ENCODE measurements at places on chromosomes 4 and X.

- DNase-seq: no peak
Measured at GRCh38 chrX:122464341-122464740, 719.7 kb upstream of the GRIA3 start.

DNA sequence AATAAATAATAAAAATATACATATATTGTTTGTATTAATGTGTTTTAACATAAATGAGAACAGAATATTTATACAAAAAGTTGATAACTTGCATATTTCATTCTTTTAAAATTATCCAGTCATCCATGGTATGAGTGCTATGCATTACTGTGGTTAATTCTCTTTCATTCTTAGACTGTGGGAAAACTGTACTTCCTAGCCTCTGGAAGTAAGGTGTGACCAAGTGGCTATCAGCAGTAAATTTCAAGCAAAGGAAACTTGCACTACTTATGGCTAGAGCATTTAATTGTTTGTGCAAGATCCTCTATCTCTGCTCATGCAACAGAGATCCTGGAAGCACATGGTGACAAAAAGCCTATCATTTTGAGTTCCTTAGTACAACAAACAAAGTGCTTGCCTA is 1054.5 kb upstream of the PABPC4L start:
- DNase-seq: no peak

- DNase-seq: no peak
Measured at GRCh38 chrX:2965965-2966364, 36.8 kb upstream of the ARSD start.

GRCh38 chrX:69231903-69232302 is 66.7 kb upstream of the PJA1 start:
- DNase-seq: no peak

- no peak for DNase-seq
Measured at GRCh38 chr4:83855044-83855443, 319.1 kb downstream of the GPAT3 start.

- no peak for DNase-seq
Measured at GRCh38 chrX:2691543-2692220, 587 bp downstream of the CD99 start.

DNA sequence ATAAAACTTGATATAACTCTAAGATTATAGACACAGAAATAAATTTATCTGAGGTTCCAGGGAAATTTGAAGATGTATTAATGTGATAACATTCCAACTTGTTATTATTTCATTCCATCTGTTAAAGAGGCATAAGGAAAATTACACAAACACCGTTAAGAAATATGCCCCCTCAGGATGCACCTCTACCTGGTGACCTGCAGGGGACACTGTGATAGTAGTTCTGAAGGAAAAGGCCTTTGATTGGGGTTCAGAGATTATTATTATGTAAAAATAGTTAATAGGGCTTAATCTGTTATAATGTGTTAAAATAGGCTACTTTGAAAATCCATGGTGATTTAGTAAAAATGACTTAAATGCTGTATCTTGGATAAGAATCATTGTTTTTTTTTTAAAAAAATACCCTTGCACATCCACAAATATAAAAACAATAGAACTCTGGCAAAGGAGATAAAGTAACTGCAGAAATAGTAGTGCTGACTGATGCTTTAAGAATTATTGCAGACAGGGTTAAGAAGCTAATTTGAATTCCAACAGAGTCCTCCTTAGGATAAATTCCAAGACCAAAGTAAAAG is 6.1 kb upstream of the ABRAXAS1 start:
- no peak for DNase-seq

- DNase-seq: no peak
Measured at GRCh38 chr4:58849026-58849425, 1738.8 kb upstream of the IGFBP7 start.

- no peak for DNase-seq
Measured at GRCh38 chr4:126604268-126604867, 1028.4 kb upstream of the INTU start.

DNA sequence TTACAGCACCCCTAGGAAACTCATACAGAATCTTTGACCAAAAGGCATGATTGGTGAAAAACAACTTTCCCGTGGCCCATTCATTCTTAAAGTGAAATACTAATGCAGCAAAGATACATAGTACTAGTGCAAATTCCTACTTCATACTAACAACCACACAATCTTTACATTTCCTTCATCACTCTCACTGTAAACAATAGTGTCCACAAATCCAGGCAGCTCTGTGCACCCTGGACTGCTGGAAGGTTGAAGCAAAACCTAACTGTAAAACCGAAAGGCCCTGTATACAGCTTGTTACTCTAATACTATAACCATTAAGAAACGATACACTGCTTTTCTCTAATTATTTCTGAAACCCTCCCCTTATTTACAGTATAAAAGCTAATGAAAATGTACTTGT is 82.6 kb downstream of the SH3RF1 start:
- DNase-seq: no peak

GRCh38 chr4:40570348-40571077 is 59.2 kb downstream of the RBM47 start:
- no peak for DNase-seq

DNA sequence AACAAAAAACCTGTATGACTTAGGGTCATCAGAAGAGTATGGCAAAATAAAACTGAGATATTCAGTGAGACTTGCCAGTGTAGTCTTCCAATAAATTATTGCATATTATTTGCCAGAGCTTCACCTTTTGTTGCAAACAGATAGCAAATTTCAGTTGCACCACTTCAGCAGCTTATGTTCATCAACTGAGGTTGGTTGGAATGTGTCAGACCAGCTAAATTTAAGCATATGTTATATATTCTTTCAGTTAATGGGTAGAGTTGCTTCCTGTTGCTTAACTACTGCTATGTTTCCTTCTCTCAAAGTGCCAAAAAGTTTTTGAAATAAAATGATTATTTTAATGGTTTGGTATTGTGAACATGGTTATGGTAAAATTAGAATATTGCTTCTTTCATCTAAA is 61.5 kb downstream of the GALNT7 start:
- no peak for DNase-seq

- DNase-seq: no peak
Measured at GRCh38 chrX:72539822-72540221, 32.8 kb downstream of the HDAC8 start.

GRCh38 chrX:133749370-133749769 is 236.0 kb downstream of the GPC3 start:
- no peak for DNase-seq

- DNase-seq: no peak
Measured at GRCh38 chrX:84189125-84189524, 1.1 kb upstream of the RPS6KA6 start.

- DNase-seq: no peak
Measured at GRCh38 chr4:166637816-166638215, 596.5 kb downstream of the SPOCK3 start.

- no peak for DNase-seq
Measured at GRCh38 chr4:145130130-145130529, 32.0 kb downstream of the ABCE1 start.

DNA sequence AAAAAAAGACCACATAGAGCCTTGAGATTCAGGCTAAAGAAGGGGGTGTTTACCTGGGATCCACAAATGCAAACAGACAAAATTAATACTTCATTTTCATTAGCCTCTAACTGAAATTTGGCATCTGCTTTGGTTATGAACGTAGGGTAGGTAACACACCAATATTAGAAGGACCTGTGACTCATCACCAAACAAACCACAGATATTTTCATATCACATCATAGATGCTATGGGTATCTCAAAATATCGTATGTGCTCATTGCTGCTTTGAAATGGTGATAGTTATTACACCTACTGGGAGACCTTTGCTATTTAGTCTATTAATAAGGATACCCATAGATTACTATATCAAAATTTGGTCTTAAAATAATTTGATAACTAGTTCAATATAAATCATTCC is 180.6 kb upstream of the MAP3K15 start:
- DNase-seq: no peak

DNA sequence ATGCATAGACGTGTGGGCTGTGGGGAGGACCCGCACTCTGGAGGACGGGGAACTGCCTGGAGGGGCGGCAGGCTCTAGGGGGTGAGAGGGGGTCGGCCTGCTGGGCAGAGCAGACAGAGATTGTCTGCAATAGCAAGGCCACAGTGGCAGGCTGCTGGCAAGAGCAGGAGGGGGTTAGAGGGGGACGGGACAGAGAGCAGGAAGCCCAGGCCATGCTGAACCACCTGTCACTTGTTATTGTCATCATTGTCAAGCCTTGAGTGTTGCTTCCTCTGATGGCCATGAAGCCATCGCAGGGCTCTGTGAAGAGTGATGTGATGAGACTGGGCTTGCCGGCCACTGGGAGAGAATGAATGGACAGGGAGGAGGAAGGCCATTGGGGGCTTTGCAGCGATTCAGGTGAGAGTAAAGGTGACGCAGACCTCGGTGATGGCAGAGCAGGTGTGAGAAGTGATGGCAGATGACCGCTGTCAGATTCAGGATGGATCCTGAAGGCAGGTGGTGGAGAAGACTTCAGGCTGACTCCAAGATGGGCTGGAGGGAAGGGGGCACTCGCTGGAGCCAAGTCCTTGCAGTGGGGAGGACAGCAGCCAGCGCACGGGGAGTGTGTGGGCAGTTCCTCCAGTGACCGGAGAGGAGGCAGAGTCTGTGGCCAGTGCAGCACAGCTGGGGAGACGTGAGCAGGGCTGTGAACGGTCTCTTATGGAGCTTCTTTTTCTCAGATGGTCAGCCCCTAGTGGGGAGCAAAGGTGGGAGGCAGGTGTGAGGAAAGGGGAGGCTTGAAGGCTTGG is 43.6 kb downstream of the HTT-AS start:
- DNase-seq: no peak

GRCh38 chr4:74112399-74113105 is 13.6 kb upstream of the CXCL2 start:
- DNase-seq: no peak

- DNase-seq: no peak
Measured at GRCh38 chr4:38868059-38868960, 704 bp downstream of the FAM114A1 start.

GRCh38 chr4:184268584-184269160 is 51.0 kb upstream of the ENPP6 start:
- no peak for DNase-seq

- DNase-seq: no peak
Measured at GRCh38 chr4:154617820-154618317, 5.4 kb upstream of the FGG start.

DNA sequence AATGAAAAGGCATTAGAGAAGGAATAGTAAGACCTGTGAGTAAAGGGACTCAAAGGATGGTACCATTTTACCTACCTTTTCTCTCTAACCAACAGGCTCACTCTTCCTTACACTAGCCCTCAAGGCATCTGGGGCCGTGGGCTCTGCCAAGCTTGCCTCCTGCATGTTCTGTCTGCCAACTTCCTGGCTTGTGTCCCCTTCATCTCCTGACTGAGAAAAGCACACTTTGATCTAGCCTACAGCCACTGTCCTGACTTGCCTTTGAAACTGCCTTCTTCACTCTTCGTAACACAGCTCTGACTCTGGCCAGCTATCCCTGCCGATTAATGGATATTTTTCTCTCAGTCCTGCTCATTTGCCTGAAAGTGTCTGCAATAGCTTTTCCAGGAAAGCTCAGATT is 76.5 kb downstream of the RASGEF1B start:
- DNase-seq: no peak

- DNase-seq: no peak
Measured at GRCh38 chr4:25972984-25973745, 59.1 kb downstream of the SMIM20 start.

- DNase-seq: no peak
Measured at GRCh38 chr4:7518871-7519637, 84.3 kb upstream of the PSAPL1 start.

- no peak for DNase-seq
Measured at GRCh38 chr4:81421346-81422218, 50.1 kb downstream of the RASGEF1B start.

GRCh38 chr4:19309378-19309777 is 942.3 kb upstream of the SLIT2 start:
- DNase-seq: no peak

GRCh38 chr4:80182237-80182866 is 15.0 kb upstream of the PRDM8 start:
- DNase-seq: no peak

DNA sequence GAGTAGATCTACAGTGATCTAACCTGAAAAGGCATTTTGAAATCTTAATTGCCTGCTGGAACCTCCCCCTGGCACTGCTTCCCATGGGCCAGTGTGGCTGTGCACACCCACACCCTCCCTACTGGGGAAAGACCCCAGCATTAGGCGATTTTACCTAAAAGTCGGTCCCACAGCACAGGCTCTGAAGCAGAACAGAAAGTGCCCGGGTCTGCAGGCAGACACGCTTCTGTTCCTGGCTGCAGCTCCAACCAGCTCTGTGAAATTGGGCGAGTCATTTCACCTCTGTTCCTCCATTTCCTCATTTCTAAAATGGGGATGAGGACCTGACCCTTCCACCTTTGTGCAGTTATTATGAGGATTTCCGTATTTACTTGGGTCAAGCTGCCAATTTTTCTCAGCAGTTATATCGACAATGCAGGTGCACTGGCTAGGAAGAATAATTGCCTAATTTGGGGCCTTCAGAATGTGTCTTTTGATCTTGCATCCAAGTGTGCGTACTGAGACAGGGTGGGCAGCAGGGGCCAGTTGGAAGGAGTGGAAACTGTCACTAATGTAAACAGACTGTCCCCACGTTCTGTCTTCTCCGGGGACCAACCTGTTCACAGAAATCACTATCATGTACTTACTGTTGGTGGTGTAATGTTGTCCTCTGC is 7.1 kb downstream of the KLF3 start:
- no peak for DNase-seq

GRCh38 chr4:55008166-55009056 is 117.0 kb downstream of the KDR start:
- DNase-seq: no peak

DNA sequence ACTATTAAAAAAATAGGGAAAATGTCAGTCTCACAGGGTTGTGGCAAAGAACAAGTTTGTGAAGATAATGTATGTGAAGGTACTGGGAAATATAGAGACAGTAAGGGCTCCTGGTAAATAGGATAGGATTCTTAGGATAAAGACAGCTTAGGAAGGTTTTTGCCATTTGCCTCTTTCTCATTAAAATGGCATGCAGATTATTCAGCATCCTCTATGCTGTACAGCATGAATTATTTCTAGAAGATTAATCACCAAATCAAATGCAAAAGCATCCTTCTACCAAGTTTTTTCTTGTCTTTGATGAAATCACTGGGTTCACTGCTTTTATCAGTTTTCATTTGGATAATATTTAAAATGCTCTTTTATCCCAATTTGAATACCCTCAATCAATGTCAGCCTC is 142.8 kb downstream of the NDST3 start:
- DNase-seq: no peak

- DNase-seq: no peak
Measured at GRCh38 chr4:6299875-6300274, 30.2 kb downstream of the WFS1 start.

- no peak for DNase-seq
Measured at GRCh38 chr4:53818104-53818503, 226.8 kb upstream of the LNX1 start.

DNA sequence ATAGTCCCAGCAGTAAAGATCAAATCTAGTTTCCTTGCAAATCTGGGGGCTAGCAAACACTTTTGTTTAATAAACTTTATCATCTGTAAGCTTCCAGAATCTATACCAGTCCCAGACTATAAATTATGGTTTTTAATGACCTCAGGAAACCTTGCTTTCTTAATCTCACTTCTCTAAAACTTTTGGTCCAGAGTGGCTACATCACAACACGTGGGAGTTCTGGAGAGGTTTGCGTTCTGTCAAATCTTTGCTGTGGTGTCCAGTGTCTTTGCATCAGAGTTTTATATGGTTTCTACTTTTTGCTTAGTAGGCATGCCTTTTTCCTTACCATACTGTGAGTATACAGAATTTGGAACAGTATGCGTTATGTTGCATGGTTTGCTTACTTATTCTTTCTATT is 193.9 kb downstream of the ANK2 start:
- no peak for DNase-seq

All from vagina (tissue), 2 donors.